ENCODE measurements at places on chromosomes 1 and 21. TPM values are rescaled to one million over a fixed set of nuclear protein-coding genes. Genes with fewer than 3 reads are reported as not detected.

DNA sequence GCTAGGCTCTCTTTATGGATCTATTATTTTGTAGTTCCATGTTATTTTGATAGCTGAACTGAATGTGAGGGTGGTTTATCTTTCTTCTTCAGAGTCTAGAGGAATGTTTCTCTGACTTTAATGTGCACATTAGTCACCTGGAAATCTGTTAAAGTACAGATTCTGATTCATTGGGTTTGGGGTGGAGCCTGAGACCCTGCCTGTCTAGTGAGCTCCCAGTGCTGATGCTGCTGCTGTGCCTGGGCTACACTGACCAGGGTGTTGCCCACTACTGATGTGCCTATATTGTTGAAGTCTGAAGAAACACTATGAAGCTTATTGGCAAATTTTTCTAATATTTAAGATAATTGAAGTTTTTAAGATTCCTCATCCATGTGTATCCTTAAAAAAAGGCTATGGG is 35.9 kb downstream of the CD46 start:
- DNase-seq = no peak

GRCh38 chr1:52571783-52572182 is 18.9 kb upstream of the TUT4 start:
- no peak for DNase-seq

DNA sequence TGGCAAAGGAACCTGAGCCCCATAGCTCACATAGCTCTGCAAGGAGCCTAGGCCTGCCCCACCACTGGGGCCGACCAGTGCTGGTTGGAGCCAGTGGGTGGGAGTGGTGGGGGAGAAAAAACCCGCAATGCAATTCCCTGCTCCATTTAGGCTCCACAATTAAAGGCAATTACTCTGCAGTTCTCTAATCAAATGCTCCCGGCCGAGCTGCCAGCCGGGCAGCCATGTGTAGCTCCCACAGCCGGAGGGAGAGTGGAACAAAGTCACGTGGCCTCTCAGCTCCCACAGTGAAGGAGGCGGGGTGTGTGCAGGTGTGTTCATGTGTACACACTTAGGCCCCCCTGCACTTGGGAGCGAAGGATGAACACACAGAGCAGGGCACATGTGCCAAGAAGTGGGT is 81.6 kb downstream of the KIRREL1 start:
- DNase-seq = no peak

- no peak for DNase-seq
Observed at GRCh38 chr1:156497743-156498431, 2.7 kb downstream of the MEF2D start.

DNA sequence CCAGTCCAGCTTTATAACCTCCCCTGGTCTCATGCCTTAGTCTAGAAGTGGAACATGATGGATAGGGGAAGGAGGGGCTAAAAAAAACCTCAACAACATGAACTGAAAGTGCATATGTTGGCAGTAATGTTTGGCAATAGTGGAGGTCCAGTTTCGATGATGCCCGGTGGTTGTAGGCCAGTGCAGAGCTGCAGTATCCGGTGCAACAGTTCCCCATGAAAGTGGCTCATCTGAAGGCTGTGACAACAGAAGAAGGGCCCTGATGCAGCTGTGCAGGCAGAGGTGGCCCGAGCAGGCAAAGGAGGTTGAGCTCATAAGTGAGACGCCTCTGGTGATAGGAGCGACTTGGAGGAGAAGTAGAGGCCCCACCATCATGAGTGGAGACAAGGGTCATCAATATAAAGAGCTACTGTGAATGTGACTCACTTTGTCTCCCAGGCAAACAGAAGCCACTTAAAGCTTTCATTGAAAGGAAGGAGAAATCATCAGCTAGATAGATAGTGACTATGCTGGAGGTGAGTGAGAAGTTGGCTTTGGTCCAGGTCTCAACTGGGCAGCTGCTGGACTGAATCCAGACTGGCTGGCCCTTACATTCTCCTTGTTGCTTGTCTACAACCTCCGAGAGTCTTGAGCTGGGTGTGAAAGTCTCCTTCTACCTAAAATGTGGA is 10.2 kb upstream of the CREG1 start:
- no peak for DNase-seq

DNA sequence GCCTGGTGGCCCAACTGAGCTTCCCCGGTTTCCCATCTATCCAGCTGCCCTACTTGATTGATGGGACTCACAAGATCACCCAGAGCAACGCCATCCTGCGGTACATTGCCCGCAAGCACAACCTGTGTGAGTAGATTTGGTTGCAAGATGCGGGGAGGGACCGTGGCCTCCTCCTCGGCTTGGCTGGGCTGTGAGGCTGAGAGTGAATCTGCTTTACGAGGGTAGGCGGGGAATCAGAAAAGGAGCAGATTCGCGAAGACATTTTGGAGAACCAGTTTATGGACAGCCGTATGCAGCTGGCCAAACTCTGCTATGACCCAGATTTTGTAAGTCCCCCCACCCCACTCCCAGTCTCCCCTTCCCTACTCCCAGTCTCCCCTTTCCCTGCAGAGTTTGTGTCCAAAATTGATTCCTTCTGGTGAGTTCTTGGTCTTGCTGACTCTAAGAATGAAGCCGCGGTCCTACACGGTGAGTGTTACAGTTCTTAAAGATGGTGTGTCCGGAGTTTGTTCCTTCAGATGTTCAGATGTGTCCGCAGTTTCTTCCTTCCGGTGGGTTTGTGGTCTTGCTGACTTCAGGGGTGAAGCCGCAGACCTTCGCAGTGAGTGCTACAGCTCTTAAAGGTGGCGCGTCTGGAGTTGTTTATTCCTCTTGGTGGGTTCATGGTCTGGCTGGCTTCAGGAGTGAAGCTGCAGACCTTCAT is 1.5 kb downstream of the GSTM2 start:
- DNase-seq = no peak

DNA sequence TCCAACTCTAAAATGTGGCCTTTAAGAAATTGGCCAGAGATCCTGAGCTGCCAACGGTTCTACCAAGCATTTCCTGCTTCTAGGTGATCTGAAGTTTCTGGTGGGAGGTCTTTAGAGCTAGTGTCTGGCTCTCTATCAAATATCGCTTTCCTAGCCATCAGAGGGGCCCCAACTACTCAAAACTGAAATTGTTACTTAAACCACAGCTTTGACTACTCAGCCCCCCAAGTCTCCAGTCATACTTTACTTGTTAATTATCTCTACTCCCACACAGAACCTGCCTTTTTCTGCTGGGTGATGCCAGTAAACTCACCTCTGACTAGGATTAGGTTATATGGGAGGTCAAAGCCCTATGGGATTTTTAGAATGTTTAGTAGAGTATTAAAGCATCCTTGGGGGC is 95.1 kb downstream of the FASLG start:
- DNase-seq = no peak

DNA sequence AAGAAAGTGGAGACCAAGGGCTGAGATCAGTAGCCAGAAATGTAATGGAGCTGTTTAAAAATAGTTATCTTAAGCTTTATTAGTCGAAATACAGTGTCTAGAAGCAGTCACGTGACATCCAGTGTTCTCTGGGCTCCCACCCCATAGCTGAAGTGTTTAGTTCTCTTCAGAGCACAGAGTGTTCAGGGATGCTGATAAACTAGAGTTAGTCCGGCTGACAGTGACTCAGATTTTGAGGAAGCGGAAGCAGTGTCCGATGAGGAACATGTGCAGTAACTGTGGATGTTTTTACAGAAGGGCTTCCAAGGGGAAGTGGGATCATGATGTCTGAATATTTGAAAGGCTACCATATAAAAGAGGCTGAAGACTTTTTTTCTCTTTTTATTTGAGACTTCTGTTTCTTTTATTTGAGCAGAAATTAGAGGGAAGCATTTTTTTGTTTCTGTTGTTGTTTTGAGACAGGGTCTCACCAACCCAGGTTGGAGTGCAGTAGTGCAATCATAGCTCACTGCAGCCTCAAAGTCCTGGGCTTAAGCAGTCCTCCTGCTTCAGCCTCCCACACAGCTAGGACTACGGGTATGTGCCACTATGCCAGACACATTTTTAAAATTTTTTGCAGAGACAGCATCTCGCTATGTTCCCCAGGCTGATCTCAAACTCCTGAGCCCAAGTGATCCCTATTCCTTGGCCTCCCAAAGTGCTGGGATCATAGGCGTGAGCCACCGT is 124.2 kb downstream of the GALNT2 start:
- DNase-seq = no peak

The RIPPLY3 gene
- polyA plus RNA-seq = 2.1 TPM

The MCOLN2 gene
- 0.29 TPM for polyA plus RNA-seq
